ENCODE measurements at places on chromosomes 7 and 10.

DNA sequence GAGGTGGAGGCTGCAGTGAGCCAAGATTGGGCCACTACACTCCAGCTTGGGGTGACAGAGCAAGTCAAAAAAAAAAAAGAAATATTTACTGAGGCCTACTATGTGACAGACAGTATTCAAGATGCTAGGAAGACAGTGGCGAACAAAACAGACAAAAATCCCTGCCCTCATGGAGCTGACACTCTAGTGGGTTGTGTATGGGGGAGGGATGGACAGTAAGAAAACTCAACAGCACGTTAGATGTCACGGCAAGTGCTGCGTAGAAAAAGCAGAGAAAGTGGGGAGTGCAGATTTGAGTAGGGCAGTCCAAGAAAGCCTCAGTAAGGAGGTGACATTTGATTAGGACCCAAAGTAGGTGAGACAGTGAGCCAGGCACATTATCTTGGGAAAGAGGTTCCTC is 10.1 kb downstream of the CAMK2G start:
- DNase-seq, result no peak

GRCh38 chr7:150668472-150668911 is 17.0 kb upstream of the GIMAP2 start:
- no peak for DNase-seq

DNA sequence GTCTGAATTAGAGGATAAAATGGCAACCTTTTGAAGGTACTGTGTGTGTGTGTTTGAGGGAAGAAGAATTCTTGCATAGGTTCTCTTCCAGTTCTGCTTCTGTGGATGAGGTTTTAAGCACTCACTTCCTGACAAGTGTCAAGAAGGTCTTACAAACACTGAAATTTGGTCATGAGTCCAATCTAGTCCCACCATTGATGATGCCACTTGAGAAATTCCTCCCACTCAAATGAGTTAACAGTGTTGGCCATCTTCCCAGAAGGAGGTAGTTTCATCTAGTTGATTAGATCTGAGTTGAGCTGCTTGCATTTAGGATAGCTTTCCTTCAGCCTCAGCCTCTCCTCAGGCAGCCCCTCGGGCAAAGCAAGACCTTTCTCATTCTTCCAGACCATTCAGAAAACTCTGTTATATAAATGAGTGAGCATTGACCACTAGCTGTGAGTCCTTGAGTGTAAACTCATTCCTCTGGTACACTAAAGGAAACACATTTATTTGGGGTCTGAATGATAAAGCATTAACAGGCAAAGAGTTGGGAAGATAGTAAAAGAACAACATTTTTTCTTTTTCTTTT is 189.5 kb downstream of the TRIL start:
- peak; percentile 73 for DNase-seq

DNA sequence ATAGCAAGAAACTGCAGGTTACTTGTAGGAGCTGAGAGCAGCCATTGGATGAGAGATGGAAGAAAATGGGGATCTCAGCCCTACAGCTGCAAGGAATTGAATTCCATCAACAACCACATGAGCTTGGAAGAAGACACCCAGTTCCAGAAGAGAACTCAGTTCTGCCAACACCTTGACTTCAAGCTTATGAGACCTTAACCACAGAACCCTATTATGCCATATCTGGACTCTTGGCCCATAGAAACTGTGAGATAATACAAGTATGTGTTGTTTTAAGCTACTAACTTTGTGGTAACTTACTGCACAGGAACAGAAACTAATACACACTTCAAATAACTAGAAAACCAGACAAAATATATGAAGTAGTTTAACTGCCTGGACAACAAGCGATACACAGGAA is 212.4 kb upstream of the CACNA2D1 start:
- no peak for DNase-seq

DNA sequence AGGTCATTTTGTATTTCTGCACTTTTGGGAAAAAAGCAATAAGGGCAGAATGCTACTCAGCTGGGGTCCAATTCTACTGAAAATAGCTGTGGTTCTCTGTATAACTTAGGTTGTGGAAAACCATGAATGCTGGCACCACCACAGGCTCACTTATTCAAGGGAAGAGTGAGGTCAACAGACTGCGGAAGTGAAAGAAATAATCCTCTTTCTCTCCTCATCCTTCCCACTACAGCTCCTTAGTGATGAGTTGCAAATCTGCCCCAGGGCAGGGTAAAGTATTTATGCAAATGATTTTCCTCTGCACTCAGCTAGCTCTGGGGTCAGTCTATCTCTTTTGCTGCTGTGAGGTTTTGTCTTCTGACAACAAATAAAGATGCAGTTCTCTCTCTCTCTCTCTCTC is 74.1 kb upstream of the PTPRZ1 start:
- peak; percentile 5 for DNase-seq

DNA sequence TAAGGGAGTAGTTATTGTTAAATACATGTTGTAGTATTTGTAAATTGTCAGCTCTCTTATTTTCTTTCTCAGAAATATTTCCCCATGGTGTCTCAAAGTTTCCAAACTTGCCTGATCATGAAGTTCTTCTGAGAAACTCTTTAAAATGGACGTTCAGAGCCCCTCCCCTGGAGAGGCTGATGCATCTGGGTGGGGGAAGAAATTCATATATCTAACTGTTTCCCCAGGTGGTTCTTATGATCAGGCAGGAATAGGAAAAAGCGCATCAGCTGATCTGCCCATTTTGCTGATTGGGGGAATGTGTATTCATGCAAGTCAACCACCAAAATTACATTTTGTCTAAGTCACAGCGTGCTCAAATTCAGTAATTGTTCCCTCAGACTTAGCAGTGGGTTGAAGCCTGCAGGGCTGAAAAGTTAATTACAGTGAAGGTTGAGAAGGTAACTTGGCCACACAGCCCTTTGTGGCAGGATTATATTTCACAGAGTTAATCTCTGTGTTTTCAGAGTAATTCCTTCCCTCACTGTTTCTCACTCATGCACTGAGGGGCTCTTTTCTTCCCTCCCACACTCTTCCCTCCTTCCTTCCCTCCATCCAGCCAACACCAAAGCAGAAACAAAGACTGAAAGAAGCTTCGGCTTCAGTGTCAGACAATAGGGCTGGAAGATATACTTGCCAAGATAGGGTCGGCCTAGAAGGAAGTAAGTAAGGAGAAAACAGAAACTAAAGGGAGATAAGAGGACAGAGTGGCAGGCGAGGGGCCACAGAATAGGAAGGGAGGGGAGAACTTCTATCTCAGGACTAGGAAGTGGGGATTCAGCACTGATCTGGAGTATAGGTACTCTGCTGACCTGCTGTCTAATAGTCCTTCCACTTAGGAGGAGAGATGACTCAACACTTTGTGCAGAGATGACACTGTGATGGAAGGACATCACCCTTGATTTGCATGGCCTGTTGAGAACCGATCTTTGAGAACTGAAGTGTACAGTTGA is 50.5 kb upstream of the STARD3NL start:
- no peak for DNase-seq

DNA sequence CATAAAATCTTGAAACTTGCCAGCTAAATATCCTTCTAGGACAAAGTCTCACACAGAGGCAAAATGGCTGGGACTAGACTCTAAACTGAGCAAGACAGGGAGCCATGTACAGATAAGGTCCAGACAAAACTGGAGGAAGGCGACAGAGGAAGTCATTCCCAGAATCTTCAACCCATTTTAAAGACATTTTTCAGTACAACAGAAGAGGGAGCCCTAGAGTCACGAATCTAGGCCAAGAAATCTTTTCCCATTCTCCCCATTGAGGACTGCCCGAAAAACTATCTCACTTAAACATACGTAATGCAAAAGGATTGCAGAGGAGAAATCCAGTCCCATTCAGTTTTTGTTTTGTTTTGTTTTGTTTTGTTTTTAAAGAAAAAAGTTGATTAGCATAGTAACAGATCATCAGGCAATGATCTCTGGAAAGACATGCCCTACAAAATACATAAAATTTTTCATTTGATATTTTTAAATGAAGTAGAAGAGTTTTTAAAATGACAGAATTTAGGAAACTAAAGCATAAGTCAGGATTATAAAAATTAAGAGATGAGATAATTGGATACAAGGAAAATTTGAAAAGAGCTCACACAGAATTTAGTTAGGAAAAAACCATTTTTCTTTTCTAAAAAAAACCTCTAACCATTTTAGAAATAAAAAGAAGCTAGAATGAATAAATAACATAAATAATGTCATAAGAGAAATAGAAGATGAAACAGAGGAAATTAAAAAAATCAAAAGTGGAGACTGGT is 16.9 kb upstream of the PRF1 start:
- DNase-seq, result peak; percentile 58

GRCh38 chr7:70647801-70648498 is 484.0 kb upstream of the GALNT17 start:
- DNase-seq, result peak; percentile 29

DNA sequence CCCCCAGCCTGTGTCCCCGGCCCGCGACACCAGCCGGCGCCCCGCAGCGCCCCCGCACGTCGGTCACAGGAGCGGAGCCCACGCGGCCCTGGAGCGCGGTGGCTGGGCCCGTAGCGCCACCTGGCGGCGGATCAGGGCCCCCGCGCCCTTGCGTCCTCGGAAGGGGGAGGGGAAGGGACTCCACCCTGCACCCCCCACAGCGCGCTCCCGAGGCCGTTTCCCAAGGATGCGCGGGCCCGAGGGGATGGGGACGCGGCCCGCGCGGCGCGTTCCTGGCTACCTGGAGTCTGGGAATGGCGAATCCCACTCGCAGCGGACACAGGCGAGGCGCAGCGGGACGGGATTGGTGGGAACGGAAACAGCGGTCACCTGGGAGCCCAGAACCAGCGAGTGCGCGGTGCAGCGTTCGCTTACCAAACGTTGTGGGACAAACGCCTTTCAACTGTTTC is 23.8 kb upstream of the MKI67 start:
- DNase-seq, result peak; percentile 67

GRCh38 chr7:102433219-102434038 is at the start of gene ORAI2:
Gene ORAI2 (plus strand): TSS chr7:102433575. CDS start chr7:102438957, 5,382 bp downstream.
- DNase-seq, result peak; percentile 64

GRCh38 chr7:1073142-1073977 is 14.6 kb upstream of the GPER1 start:
- DNase-seq, result no peak

DNA sequence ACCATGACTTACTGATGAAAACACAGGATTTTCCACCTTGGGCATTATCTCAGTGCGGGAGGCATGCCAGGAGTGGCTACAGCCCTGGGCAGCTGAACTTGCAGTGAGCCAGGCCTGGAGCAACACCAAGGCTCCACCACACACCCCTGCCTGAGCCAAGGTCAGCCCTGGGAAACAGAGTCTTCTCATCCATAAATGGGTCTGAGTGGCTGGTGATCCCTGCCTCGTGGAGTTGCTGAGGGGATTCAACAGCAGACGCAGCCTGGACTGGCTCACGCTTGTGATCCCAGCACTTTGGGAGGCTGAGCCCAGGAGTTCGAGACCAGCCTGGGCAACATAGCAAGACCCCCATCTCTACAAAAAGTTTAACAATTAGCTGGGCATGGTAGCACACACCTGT is 32.2 kb downstream of the SPOCK2 start:
- no peak for DNase-seq

DNA sequence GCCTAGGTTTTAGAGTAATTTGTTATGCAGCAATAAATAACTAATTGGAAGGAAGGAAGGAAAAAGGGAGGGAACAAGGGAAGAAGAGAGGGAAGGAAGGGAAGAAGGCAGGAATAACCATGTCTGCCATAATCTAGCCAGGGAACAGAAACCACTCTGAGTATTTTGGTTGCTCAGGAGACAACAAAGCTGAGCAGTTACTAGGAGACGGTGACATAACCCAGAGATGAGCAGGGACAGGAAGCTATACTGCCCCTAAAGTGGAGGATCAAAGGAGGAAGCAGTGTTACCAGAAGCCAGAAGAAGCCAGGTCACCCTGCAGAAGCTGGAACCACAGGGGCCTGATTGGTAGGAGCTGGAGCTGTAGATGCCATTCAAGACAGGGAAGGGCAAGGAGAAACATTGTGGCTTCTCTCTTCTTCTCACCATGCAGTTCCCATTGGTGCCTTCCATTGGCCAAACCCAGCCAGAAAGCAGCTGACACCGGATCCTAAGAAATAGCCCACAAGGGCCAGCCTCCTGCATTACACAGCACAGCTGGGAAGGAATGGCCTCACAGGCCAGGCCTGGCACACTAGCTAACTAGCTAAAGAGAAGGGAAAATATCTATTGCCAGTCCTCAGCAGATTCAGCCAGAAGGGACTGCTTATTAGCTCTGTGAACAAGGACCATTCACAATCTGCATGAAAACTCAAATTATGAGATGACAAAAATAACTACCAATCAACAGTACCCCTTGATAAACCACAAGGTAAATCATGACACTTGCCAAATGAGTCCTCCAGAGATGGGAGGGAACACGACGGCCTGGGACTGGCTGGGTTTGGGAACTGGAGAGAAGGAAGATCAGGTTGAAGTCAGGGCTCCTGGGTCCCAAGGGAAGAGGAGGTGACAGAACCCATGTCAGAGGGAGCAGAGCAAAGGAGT is 184.5 kb upstream of the NFE2L3 start:
- DNase-seq, result no peak

GRCh38 chr7:112125250-112125649 is 80.9 kb downstream of the DOCK4 start:
- no peak for DNase-seq

Measured in choroid plexus epithelial cell (primary cell).